ENCODE measurements at places on chromosomes 4 and X. TPM values are rescaled to one million over a fixed set of nuclear protein-coding genes. Genes with fewer than 3 reads are reported as not detected.

ZNF711 gene
- total RNA-seq: 1.7 TPM

GUCY1B1 gene
- 2.2 TPM for total RNA-seq

CXorf65 gene
- total RNA-seq: not detected

PFKFB1 gene
- not detected for total RNA-seq

CNGA1 gene
- 0.56 TPM for total RNA-seq

TRIM2 gene
- 17.3 TPM for total RNA-seq

MGST2 gene
- total RNA-seq: 69.4 TPM

FAM149A gene
- total RNA-seq: 0.47 TPM

BEND4 gene
- 0.19 TPM for total RNA-seq

PABPC4L gene
- 0.38 TPM for total RNA-seq

YIPF6 gene
- total RNA-seq: 17.5 TPM

GYPE gene
- not detected for total RNA-seq

ADGRA3 gene
- 22.1 TPM for total RNA-seq

NAP1L3 gene
- 0.18 TPM for total RNA-seq

PASD1 gene
- total RNA-seq: not detected

RBMXL3 gene
- total RNA-seq: not detected

ESX1 gene
- total RNA-seq: not detected

CLGN gene
- total RNA-seq: 0.09 TPM

GPM6B gene
- 2.4 TPM for total RNA-seq

MUC7 gene
- not detected for total RNA-seq

TMSB15C gene
- 3.6 TPM for total RNA-seq

ATRX gene
- total RNA-seq: 101 TPM

PGAM4 gene
- not detected for total RNA-seq

GLUD2 gene
- total RNA-seq: 1.2 TPM

ETDA gene
- total RNA-seq: not detected

HTRA3 gene
- total RNA-seq: 0.72 TPM

PRKG2 gene
- total RNA-seq: 0.09 TPM

TEX13C gene
- not detected for total RNA-seq

ERCC6L gene
- total RNA-seq: 4.2 TPM

SFRP2 gene
- not detected for total RNA-seq

UGT2B11 gene
- not detected for total RNA-seq

Data from endothelial cell of coronary artery (primary cell).